IMR-90 (cell line): ENCODE measurements at places on chromosomes 12 and 14. TPM values are rescaled to one million over a fixed set of nuclear protein-coding genes. Genes with fewer than 3 reads are reported as not detected.

Gene PLXNC1
- polyA plus RNA-seq, result 0.77 and 1.0 TPM in 2 replicates

DNA sequence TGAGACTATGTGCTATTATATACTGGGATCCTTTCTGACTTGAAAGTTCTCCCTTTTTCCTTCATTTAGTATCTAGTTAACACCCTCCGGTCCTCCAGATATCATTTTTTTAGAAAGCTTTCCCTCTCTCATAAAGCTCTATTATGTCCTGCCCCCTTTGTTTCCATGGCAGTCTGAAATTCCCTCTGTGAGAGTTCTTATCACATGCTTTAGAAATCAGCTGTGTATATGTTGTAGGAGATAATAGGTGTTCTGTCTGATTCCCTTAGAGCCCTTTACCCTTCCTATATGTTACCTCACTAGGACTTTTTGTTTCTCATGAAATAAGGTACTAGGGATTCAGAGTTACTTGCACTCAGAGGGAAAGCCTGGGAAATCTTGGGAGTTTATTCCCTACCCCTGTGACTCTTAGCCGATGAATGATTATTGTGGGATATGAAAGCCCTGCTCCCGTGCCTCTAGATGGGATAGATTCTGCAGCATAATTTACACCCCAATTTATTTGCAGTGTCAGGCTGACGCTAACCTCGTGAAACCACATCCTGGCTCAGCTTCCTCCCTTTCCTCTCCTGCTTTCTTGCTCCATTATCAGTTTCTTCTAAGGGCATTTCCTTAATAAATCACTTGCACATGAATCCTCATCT, 448.4 kb downstream of the MDGA2 start:
- DNase-seq, result no peak

DNA sequence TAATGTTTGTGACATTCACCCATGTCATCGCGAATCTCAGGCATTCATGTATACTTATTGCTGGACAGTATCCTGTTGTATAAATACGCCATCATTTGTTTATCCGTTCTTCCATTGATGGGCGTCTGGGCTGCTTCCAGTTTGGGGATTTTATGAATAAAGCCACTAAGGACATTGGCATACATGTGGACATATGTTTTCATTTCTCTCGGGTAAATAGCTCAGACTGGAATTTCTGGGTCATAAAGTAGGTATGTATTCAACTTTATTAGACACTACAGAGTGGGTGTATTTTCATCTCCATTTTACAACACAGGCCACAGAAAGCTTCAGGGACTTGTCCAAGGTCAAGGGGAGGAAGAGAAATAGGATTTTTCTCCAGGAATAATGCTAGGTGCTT, 48.9 kb downstream of the HRK start:
- no peak for DNase-seq

Gene SLC48A1
- polyA plus RNA-seq, result 5.9 and 6.0 TPM in 2 replicates

Gene KRT3
- not detected in 2 replicates for polyA plus RNA-seq

DNA sequence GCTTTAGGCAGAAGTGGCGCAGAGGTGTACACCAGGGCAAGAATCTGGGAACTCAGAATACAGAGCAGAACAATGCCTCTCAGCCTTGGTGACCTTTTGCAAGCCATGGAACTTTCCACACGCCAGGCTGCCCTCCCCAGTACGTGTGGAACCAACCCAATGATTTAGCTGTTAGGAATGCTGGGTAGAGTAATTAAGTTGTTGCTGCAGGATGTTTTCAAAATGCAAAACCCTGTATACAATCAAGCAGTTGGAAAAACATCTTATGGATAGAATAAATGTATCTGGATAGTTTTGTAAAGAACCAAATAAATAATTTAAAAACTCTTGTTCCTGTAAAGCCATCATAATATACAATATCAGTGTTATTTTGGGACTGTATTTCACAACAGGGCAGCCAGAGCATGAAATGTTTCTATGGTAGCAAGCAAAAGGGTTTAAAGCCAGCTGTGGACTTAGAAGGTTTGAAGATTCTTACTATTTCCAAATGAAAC, 19.4 kb downstream of the PPP1R36 start:
- peak; percentile 61 for DNase-seq

- peak; percentile 49 for DNase-seq
These were observed 10.2 kb downstream of the DLST start for GRCh38 chr14:74891870-74892269.

DNA sequence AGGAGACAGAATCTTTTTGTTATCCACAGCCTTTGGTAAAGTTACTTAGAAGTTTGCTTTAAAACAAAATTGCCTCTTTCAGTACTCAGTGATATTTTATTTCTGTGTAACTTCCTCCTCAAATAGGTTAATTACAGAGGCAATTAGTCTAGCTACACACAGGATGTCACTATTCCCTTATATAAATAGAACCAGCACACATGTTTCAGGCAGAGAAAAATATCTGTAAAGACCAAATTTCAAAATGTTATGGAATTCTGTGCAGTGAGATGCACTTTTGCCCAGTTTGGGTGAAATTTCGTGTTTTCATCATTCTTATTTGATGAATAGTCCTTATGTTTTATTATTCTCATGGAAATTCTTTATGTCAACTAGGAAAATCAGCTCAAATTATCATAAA, 410.6 kb upstream of the SOX5 start:
- DNase-seq, result peak; percentile 10

Gene KRT7
- 1.4 and 1.7 TPM in 2 replicates for polyA plus RNA-seq

GRCh38 chr12:112121780-112122565, 3.4 kb upstream of the TRAFD1 start:
- DNase-seq, result peak; percentile 88

DNA sequence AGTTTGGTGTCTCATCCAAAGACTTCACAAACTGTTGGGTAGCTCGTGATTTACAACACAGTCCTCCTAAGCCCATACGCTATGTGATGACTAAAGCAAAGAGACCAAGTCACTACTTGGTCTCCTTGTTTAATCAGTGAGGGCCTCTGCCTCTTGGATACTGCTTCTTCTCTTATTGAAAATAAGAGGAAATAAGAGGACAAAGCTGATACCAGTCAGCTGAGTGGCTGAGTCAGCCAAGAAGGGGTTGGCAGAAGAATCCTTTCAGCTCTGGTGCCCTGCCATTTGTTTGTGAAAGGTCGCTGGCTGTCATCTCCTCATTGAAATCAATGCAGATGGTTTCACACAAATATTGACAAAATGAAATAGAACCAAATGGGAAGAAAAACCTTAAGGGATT, 67.5 kb upstream of the SLC35F4 start:
- no peak for DNase-seq

GRCh38 chr12:14394317-14395073, 29.0 kb downstream of the ATF7IP start:
- peak; percentile 84 for DNase-seq

GRCh38 chr14:93332397-93332852, 411 bp downstream of the BTBD7 start:
- peak; percentile 49 for DNase-seq

Gene C1S
- 64.1 and 85.4 TPM in 2 replicates for polyA plus RNA-seq

DNA sequence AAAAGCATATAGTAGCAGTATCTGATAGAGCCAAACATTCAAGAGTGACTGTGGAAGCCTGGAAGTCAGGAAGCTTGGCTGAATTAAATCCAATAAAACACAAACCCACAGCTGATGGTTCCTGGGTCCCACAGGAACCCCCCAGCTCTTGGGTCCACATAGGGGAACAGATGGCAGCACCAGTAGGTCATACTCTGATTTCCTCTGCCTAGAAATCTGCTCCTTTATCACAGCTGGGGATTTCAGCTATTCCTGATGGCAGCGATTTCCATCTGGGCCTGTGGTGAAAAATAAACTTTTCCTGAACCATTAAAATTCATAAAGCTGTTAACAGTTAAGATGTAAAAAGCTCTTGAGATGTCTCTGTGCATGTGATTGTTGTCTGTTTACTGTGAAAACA, 202.0 kb upstream of the FRMD6 start:
- DNase-seq, result no peak

GRCh38 chr12:7352661-7353060, 48.8 kb downstream of the ACSM4 start:
- no peak for DNase-seq

GRCh38 chr14:92475451-92476187, 38.0 kb upstream of the RIN3 start:
- DNase-seq, result no peak

Gene LRRC10
- not detected in 2 replicates for polyA plus RNA-seq

DNA sequence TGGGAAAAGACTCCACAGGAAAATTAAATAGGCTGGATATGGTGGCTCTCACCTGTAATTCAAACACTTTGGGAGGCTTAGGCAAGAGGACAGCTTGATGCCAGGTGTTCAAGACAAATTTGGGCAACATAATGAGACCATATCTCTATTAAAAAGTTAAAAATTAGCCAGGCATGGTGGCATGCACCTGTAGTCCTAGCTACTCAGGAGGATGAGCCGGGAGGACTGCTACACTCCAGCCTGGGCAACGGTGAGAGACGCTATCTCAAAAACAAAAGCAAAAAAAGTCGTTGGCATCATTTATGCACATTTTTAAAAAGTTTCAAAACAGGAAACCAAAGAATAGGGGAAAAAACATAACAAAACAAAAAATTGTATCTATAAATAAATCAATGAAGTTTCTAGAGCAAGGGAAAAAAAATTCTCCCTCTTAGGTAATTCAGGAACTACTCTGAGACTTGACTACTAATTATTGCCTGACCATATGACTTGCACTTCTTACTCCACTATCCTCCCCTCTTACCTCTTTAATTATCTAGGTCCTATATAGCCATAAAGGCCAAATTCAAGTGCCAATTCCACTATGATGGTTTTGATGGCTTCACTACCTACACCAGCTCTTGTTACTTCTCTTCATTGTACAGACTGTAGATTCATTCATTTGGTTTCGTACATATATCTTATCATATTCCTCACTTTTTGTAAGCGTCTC, 1.6 kb downstream of the METTL3 start:
- DNase-seq, result no peak

- DNase-seq, result peak; percentile 67
These were observed 124.2 kb downstream of the TTC7B start for GRCh38 chr14:90692061-90692460.
